K562 (cell line): ENCODE measurements at places on chromosomes 12 and 14. TPM values are rescaled to one million over a fixed set of nuclear protein-coding genes. Genes with fewer than 3 reads are reported as not detected.

The GPR162 gene
- total RNA-seq: 1.4 and 1.7 TPM in 2 replicates

The IL22 gene
- not detected in 2 replicates for total RNA-seq

GRCh38 chr14:99837822-99838221 is 44.6 kb downstream of the EML1 start:
- no peak for DNase-seq
- no peaks in the 10 kb centered on the region for H3K36me3 ChIP-seq
- no peaks in the 10 kb centered on the region for H3K4me1 ChIP-seq
- peaks cover 6% of the 10 kb centered on the region for H3K27me3 ChIP-seq

GRCh38 chr12:113087193-113087592 is 30.7 kb downstream of the DTX1 start:
- no peak for DNase-seq
- no peaks in the 10 kb centered on the region for H3K36me3 ChIP-seq
- H3K27me3 ChIP-seq: peaks cover 3% of the 10 kb centered on the region
- no peaks in the 10 kb centered on the region; the same call in 2 of the 3 replicates for H3K4me1 ChIP-seq
- H3K27ac ChIP-seq: no peak overlapping the region
